ENCODE measurements at places on chromosomes 7 and 10. TPM values are rescaled to one million over a fixed set of nuclear protein-coding genes. Genes with fewer than 3 reads are reported as not detected.
A peak's percentile ranks its signal among the peaks of the same experiment; 100 is the strongest.

DNA sequence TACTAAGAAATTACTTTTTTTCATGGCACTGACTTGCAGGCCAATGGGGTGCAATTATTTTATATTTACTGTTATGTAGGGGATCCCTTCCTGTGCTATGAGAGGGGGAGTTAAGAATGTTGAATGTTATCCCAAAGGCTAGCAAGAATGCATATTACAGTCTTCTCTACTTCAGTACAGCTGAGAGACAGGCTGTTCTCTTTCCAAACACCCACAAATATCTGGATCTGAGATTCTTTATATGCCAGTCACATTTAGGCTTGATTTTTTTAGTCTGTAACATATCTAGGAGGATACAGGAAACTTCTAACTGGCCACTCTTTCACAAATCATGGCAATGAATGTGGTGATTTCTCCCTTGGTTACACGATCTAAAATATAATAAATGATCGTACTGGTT is 266.4 kb upstream of the FZD8 start:
- no peak for DNase-seq
- H3K36me3 ChIP-seq, result no peaks in the 10 kb centered on the region
- H3K4me3 ChIP-seq, result no peak overlapping the region
- no peaks in the 10 kb centered on the region for H3K27me3 ChIP-seq
- no peaks in the 10 kb centered on the region for H3K4me1 ChIP-seq

DNA sequence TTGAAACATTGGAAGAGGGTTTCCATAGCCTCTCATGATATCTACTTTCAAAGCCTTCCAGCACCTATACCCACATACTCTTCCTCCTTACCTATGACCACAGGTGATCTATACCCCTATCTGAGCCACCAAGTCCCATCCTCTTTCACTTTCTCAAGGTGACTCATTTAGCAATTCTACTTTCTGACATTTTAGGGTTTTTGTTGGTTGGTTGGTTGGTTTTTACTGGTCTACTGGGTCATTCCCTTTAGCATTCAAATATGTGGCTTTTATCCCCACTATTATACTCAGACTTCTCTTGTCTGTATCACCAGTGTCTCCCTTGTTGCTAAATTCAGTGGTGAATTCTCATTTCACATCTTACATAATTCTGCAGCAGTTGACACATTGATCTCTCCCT is 130.4 kb upstream of the STEAP4 start:
- no peak for DNase-seq
- H3K36me3 ChIP-seq, result no peaks in the 10 kb centered on the region
- no peaks in the 10 kb centered on the region for H3K4me1 ChIP-seq
- no peak overlapping the region for H3K27ac ChIP-seq
- H3K27me3 ChIP-seq, result no peaks in the 10 kb centered on the region
- H3K4me3 ChIP-seq, result no peak overlapping the region

DNA sequence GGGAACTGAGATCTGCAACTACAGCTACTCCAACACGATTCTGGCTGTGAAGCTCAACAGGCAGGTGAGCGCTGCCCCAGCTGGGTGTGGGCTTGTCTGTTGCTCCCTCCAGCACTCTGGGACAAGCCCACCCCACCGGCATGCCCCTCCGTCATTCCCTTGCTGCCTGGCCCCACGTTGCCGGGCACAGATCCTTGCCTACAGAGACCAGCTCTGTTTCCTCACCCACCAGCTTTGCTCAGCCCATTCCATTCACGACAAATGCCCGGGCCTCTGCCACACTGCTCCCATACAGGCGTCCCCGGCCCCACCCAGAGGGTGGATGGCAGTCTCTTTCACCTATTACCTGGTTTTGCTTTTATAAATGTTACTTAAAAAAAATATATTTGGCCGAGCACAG is 24.6 kb downstream of the WIPI2 start:
- no peaks in the 10 kb centered on the region for H3K27me3 ChIP-seq
- DNase-seq, result no peak
- H3K4me3 ChIP-seq, result no peak overlapping the region

- H3K4me1 ChIP-seq, result no peaks in the 10 kb centered on the region
- no peak overlapping the region for H3K27ac ChIP-seq
- no peak overlapping the region for H3K4me3 ChIP-seq
- peaks cover 1% of the 10 kb centered on the region for H3K27me3 ChIP-seq
- H3K36me3 ChIP-seq, result no peaks in the 10 kb centered on the region
- no peak for DNase-seq
Measured at GRCh38 chr7:138097064-138097741, 20.9 kb downstream of the AKR1D1 start.

GRCh38 chr7:77428777-77429231 is 12.7 kb upstream of the GSAP start:
- H3K27me3 ChIP-seq, result no peaks in the 10 kb centered on the region
- no peak overlapping the region for H3K4me3 ChIP-seq
- no peak overlapping the region for H3K27ac ChIP-seq
- no peak for DNase-seq
- no peaks in the 10 kb centered on the region for H3K36me3 ChIP-seq

DNA sequence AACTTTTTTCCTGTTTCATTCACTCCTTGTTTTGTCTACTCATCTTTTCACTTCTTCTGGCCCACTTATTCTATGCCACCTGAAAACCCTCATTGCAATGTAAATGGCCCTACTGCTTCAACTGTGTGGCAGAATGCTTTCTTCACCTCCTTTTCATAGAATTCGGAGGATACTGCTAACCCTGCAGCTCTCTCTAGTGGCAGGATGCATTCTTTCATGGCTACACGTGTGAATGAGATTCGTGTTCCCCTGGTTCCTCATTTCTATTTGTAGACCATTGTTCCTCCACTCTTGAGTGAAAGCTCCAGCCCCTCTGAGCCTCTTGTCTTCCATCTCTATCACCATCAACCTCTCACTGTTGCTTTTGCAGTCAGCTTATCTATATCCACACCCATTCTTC is 20.9 kb upstream of the CYP26C1 start:
- H3K27me3 ChIP-seq, result no peaks in the 10 kb centered on the region
- H3K36me3 ChIP-seq, result no peaks in the 10 kb centered on the region
- no peak overlapping the region for H3K27ac ChIP-seq
- H3K4me1 ChIP-seq, result peaks cover 2% of the 10 kb centered on the region
- H3K4me3 ChIP-seq, result no peak overlapping the region

DNA sequence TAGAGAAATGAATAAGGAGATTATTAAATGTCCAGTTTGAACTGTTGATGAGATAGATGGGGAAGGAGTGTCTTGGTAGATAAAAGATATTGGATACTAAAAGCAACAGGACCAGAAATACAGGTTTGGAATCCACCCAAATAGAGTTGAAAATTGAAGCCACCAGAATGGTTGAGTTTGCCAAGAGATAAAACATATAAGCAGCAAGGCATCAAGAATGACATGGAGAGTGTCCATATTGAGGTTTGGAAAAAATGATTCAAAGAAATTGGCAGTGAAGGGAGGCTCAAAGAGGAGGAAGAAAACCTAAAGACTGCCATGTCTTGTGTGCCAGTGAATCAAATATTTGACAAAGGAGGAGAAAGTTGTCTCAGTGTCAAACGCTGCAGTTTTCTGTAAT is 24.2 kb downstream of the CFAP69 start:
- H3K36me3 ChIP-seq, result no peaks in the 10 kb centered on the region
- DNase-seq, result no peak
- H3K27me3 ChIP-seq, result no peaks in the 10 kb centered on the region
- no peaks in the 10 kb centered on the region for H3K4me1 ChIP-seq
- no peak overlapping the region for H3K4me3 ChIP-seq

DNA sequence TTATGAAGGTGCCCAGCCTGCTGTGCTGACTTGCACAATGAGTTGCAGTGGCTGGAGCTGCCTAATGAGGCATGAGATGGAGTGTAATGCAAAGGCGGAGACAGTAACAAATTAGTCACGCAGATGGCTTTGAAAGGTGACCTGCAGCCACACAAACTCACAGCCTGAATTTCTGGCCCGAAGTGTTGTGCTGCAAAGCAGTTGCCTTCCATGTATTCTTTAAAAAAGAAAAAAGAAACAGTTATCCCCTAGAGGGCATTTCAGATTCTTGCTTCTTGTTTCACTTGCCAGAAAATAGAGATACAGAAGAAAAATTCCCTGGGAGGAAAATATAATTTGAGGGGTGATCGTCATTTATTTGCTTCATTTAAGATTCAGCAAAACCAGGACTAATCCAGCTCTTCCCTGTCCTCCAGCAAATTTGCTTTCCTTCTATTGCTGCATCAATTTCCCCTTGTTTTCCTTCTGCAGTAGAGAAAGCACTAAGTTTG is 239.9 kb downstream of the ADRA2A start:
- H3K4me3 ChIP-seq, result no peak overlapping the region
- H3K27me3 ChIP-seq, result no peaks in the 10 kb centered on the region
- H3K36me3 ChIP-seq, result no peaks in the 10 kb centered on the region
- no peaks in the 10 kb centered on the region for H3K4me1 ChIP-seq
- DNase-seq, result no peak
- no peak overlapping the region for H3K27ac ChIP-seq

GRCh38 chr10:119041326-119041725 is 11.8 kb downstream of the NANOS1 start:
- H3K36me3 ChIP-seq, result peaks cover 9% of the 10 kb centered on the region
- DNase-seq, result no peak
- no peaks in the 10 kb centered on the region for H3K27me3 ChIP-seq
- no peak overlapping the region for H3K27ac ChIP-seq

GRCh38 chr10:43128958-43129706 is 9.1 kb upstream of the CSGALNACT2 start:
- H3K27ac ChIP-seq, result no peak overlapping the region
- peak; percentile 55 for DNase-seq
- no peaks in the 10 kb centered on the region for H3K4me1 ChIP-seq
- H3K36me3 ChIP-seq, result no peaks in the 10 kb centered on the region

DNA sequence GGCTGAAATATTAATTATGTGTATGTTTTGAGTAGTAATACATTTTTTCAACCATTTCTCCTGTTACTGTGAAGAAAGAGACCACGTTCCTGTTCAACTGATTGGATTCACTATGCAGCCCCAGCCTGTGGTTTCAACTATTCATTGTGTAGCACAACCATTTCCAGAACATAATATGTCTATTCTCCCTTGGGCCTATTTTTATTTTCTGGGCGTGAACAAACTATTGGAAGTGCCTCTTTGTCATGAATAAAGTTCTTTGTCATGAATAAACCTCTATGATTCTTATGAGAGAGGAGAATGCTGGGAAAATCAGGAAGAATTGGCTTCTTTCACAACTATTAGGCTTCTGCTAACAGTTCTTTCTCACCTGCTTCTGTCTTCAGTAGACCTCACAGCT is 152.4 kb downstream of the GNAT3 start:
- H3K27ac ChIP-seq, result no peak overlapping the region
- H3K36me3 ChIP-seq, result no peaks in the 10 kb centered on the region
- no peaks in the 10 kb centered on the region for H3K27me3 ChIP-seq
- DNase-seq, result no peak
- no peak overlapping the region for H3K4me3 ChIP-seq
- H3K4me1 ChIP-seq, result no peaks in the 10 kb centered on the region

- peaks cover 3% of the 10 kb centered on the region for H3K4me1 ChIP-seq
- H3K4me3 ChIP-seq, result no peak overlapping the region
- H3K36me3 ChIP-seq, result no peaks in the 10 kb centered on the region
- DNase-seq, result no peak
- no peak overlapping the region for H3K27ac ChIP-seq
Measured at GRCh38 chr7:21454182-21454581, 26.3 kb downstream of the SP4 start.

- H3K27me3 ChIP-seq, result no peaks in the 10 kb centered on the region
- DNase-seq, result peak; percentile 45
- H3K4me3 ChIP-seq, result no peak overlapping the region
- H3K27ac ChIP-seq, result no peak overlapping the region
Measured at GRCh38 chr7:151885202-151885580, 8.3 kb upstream of the PRKAG2 start.

DNA sequence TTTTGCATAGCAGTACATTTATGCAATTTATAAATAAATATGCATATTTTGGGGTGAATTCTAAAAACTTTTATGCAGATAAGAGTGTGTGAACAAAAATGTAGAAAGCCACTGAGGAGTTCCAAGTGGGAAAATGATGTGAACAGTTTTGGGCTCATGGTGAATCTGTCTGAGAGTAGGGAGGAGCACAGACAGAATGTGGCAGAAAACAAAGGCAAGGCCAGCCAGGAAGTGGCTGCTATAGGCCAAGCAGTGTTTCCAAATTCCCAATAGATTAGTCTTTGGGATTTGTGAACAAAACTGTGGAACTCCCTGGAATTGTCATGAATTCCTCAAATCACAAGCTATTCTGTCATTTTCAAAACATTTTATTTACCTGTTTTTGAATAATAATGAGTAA is 73.6 kb upstream of the AMPH start:
- H3K27me3 ChIP-seq, result no peaks in the 10 kb centered on the region
- H3K4me1 ChIP-seq, result no peaks in the 10 kb centered on the region
- no peak overlapping the region for H3K27ac ChIP-seq
- no peak for DNase-seq
- H3K4me3 ChIP-seq, result no peak overlapping the region

The PAOX gene
- total RNA-seq, result 3.7 TPM

The OPN4 gene
- total RNA-seq, result not detected

The NKX2-3 gene
- not detected for total RNA-seq

The ACHE gene
- 2.6 TPM for total RNA-seq

The SMO gene
- 17.6 TPM for total RNA-seq

The DHX32 gene
- 22.6 TPM for total RNA-seq

The CALY gene
- not detected for total RNA-seq

The PRKAG2 gene
- 69.9 TPM for total RNA-seq

The DNAH11 gene
- 3.3 TPM for total RNA-seq

The COL26A1 gene
- total RNA-seq, result not detected

The PNLIP gene
- 2.7 TPM for total RNA-seq

The TMEM270 gene
- not detected for total RNA-seq

The NIPSNAP2 gene
- 47.8 TPM for total RNA-seq

The GPRIN2 gene
- total RNA-seq, result 0.36 TPM

The ADCY1 gene
- total RNA-seq, result 3.3 TPM

The AKR1C2 gene
- total RNA-seq, result 44.7 TPM

The RPEL1 gene
- not detected for total RNA-seq

The PVRIG gene
- total RNA-seq, result 2.1 TPM
